AG04449 (cell line): ENCODE measurements at places on chromosomes 11 and 22.

- no peak for DNase-seq
Observed at GRCh38 chr11:87265132-87265531, 227.4 kb downstream of the TMEM135 start.

- no peak for DNase-seq
Observed at GRCh38 chr22:44261164-44261860, 51.4 kb downstream of the SHISAL1 start.

DNA sequence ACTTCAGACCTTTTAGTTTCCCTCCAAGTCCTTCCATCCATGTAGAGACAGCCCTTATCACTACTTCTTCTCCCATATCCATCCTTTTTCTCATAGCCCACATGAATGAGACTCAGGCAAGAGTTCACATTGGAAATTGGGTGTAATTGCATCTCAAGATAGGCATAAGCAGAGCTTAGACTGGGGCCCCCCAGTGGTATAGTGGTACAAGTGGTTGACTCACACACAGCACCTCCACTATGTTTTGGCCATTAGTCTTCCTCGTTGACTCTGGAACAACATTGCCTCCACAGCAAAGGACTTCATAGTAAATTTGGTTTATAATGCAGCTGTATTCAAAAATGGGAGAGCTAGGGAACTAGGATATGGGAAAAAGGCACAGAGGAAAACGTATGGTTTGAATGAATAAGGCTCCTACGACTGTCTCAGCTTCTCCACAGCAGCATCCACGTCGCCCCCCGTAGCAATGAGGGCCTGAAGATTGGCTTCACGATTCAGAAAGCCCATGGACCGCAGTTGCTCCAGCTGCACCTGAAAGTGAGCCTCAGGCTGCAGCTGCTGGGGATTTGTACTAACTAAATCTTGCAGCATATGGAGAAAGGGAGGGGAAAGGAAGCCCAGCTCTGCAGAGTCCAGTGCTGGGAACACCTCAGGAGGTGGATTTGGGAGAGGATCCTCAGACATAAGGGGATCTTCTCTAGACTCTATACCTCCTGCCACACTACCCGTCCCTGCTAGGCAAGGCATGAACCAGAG is 2.4 kb downstream of the UBQLN3 start:
- DNase-seq: no peak

- no peak for DNase-seq
Observed at GRCh38 chr22:44224166-44224565, 43.4 kb downstream of the PARVG start.

GRCh38 chr22:31520051-31520450 is 23.7 kb downstream of the SFI1 start:
- DNase-seq: no peak

DNA sequence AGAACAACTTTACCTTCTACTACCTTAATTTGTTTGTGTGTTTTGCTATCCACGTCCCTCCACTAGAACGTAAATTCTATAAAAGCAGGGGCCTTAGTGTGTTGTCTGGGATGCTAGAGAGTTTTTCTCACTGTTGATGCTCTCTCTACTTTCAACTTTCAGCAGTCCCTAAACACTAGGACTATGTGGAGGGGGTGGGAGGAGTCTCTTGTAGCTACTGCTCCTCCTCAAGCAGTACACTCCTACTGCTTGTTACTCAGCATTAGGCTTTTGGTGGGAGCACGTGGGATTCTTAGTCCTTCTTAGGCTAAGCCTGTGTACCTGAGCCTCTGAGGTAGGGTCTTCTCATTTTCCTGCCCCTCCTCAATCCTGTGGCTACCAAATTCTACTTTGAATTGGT is 56.3 kb downstream of the ARHGAP20 start:
- no peak for DNase-seq

DNA sequence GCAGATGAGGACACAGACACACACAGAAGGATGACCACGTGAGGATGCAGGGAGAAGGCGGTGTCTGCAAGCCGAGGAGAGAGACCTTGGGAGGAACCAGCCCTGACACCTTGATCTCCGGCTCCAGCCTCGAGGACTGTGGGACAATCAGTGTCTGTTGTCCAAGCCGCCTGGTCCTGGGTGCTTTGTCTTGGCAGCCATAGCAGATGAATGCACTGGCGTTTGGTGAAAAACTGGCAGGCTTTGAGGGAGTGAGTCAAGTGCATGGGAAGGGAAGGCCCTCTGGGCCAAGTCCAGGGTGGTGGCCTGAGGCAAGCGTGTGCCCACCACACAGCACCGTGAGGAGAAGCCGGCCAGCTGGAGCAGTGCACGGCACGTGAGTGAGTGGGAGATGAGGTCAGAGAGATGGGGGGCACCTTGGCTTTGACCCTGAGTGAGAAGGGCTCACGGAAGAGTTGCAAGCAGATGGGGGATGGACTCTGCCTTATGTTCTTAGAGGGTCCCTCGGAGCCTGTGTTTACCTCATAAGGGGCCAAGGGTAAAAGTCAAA is 12.4 kb upstream of the BRSK2 start:
- DNase-seq: no peak

DNA sequence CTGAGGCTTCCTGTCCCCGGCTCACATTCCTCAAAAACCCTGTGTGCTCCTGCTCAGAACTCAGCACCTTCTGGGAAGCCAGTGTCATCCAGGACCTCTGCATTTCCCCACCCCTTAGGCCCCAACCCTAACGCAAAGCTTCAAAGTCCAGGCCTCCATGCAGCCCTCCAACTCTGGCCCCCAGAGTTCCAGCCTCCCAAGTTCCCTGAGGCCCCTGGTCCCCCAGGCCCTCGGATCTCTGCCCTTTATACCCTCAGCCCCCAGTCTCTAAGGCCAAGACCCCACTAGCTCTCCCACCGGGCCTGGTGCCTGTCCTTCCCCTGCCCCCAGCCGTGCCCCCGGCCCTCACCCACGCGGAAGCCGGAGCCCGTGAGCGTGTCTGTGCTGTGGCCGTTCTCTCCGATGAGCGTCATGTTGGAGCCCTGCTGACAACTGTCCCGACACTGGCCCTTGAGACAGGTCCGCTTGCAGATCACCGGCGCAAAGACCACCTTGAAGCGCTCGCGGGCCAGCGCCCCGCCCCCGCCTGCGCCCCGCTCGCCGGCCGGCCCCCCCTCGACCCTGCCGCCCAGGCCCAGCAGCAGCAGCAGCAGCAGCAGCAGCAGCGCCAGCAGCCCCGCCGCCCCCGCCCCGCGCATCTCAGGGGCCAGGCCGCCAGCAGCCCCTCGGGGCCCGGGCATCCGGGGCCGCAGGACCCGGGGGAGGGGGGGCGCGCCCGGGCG is 718 bp downstream of the LTBP3 start:
- no peak for DNase-seq

DNA sequence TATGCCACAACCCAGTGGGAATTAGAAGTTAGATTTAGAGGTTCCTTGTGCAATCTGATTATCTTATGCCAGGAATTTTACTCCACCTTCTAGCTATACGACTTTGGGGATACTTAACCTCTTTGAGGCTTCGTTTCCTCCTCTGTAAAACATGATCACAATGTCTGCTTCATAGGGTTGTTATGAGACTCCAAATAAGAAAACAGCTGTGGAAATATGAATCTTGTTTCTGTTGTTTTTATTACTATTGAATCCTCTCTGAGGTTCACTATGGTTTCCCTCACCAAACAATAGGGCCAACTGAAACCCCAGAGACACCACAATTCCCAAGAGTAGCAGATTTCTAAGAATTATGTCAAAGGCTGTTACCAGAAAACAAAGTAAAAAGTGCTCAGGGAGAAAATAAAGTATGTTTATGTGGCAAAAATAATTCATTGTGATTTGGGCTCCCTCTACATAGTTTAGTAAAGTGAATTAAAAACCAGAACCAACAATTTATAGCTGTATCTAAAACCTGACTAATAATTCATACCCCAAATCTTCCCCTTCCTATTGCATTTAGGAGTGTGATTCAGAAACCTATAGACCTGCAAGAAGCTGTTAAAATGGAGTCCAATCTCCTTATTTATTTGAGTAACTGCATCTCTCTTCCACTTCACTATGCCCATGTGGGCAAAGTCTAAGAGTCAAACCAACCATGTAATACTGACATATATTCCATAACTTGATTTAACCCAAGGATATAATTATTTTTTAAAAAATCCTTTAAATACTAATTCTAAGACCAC is 38.4 kb downstream of the AMBRA1 start:
- DNase-seq: no peak

DNA sequence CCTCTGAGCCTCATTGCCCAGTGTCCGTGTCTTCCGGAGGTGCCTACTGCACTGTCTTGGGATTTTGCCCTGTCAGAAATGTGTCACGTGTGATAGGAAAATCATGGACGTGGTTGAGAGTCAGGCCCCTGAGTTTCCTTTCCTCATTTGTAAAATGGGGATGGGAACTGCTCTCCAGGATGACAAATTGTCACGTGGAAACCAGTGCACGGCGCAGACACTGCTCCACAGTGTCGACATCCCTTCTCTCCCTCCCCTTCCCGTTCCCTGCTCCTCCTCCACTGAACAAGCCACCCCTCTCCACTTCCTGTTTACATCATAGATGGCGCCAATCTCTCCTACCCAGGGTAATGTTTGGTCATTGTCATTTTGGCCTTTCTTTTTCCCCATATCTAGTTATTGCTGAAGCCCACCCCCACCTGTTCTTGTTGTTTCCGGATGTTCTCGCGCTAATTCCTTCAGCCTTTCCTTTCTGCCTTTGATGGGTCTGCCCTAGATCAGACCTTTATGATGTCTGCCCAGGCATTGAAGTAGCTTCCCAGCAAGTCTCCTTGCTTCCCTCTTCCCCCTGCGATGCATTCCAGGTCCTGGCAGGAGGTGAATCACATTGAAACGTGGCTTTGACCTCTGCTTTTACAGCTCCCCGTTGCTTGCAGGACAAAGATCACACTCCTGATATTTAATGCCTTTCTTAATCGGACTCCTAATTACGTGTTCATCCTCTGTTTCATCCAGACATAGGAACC is 91.8 kb downstream of the TBC1D22A start:
- no peak for DNase-seq

- no peak for DNase-seq
Observed at GRCh38 chr22:17190702-17191101, 28.5 kb downstream of the ADA2 start.

DNA sequence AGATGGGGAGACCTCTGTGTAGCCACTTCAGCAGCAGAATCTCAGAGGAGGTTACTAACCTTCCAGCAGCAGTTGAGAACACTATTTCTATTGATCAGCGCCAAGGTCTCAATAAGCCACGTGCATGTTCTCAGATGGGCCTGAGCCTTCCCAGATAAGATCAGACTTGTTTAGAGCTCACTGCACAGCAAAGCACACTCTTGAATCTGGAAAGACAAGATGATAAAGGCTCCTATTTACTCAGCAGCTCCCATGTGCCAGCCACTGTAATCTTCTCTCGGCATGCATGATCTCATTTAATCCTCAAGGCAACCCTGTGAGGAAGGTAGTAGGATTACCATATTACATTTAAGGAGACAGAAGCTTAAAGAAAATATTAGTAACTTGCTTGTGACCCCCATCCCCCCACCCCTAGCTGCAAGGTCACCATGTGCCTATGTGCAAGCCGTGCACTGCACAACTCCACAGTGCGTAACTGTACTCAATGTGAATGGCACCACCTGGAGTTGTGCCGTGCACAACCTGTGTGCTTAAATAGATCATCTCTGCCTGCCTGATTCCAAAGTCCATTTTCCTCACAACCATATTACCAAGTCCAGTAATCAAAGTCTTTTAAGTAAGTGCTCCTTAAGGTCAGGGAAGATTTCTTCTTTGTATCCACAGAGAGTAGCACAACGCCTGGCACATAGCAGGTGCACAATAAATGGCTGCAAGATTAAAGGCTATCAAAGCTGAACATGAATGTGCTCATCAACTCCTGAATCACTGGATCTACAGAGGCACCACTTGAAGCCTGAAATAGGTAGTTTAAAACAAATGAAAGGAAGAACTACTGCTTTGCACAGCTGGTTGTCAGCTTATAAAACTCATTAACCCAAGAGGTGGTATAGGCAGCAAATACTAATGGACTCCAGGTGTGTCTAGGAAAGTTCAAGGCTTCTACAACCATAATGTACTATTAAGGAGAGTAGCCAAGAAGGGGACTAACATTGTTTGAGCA is 293.8 kb downstream of the BUD13 start:
- no peak for DNase-seq

DNA sequence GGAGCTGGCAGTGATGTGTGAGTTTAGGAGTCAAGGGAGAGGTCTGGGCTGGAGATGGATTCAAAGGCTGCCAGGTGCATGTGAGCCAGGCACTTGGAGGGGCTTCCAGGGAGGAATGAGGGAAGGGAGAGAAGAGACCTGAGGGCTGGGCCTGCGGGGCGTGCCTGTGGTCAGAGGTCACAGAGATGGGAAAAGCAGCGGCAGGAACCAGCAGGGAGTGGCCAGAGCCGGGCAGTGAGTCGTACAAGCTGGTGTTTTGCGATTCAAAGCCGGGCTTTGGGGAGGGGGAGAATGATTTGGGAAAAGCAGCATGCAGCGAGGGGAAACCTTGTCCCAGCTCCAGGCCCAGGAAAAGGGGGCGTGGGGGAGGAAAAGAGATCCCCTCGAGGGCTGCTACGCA is 96.9 kb upstream of the RTL6 start:
- DNase-seq: no peak

DNA sequence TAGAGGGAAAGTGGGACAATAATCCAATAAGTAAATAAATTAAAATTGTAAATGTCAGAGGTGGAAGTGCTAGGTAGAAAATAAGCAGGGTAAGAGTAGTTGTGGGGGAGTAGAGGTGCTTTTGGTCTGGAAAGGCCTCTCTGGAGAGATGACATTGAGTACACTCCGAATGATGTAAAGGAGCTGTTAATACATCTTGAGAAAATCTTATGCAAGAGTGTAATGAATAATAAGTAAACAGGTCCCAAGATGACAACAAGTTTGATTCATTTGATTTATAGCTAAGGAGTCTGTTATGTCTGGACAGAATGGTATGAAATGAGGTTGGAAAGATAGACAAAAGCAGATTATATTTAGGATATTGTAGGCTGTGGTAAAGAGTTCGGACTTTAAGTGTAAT is 87.5 kb downstream of the TMEM135 start:
- no peak for DNase-seq

GRCh38 chr11:130526846-130527245 is 78.4 kb downstream of the ADAMTS15 start:
- no peak for DNase-seq

- no peak for DNase-seq
Observed at GRCh38 chr11:102097186-102097585, 13.1 kb upstream of the YAP1 start.

DNA sequence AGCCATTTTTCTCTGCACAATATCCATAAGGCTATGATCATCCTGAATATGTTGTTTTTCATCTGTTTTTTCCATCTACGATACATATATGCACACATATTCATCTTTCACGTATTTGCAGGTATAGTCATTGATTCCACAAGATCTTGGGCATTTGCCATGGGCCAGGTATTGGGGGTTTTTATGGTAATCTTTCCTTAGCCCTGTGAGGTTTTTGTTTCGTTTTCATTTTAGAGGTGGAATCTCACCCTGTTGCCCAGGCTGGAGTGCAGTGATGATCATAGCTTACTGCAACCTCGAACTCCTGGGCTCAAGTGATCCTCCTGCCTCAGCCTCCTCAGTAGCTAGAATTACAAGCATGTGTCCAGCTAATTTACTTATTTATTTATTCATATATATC is 20.0 kb downstream of the CD6 start:
- no peak for DNase-seq

DNA sequence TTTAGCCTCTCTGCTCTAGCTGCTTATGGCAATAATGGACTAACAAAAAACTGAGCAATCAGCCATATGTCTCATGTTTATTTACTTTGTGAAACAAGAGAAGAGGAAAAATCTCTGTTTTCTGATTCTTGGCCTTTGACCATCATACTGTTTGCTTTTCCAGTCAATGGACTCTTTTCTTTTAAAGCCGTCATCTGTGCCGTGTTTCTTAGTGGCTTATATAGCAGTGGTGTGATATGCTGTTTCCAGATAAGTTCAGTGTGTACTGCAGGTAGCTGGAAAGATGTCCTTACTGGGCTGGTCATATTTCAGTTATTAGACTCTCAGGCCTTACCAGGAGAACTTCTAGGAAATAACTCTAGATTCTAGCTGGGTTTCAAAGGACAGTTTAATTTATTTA is 33.6 kb upstream of the TECTA start:
- DNase-seq: no peak
